CD4-positive, alpha-beta T cell treated with Interleukin-12 subunit alpha and Interleukin-12 subunit beta, for 1 hour (primary cell): ENCODE measurements at places on chromosomes 6 and 20.

DNA sequence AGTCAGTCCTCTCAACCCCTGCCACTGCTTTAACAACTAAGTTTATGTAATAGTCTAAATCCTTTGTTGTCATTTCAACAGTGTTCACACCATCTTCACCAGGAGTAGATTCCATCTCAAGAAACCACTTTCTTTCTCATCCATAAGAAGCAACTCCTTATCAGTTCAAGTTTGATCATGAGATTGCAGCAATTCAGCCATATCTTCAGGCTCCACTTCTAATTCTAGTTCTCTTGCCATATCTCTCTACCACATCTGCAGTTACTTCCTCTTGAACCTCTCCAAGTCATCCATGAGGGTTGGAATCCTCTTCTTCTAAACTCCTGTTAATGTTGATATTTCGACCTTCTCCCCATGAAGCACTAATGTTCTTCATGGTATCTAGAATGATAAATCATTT, 57.9 kb upstream of the FOXO3 start:
- no peak for DNase-seq

DNA sequence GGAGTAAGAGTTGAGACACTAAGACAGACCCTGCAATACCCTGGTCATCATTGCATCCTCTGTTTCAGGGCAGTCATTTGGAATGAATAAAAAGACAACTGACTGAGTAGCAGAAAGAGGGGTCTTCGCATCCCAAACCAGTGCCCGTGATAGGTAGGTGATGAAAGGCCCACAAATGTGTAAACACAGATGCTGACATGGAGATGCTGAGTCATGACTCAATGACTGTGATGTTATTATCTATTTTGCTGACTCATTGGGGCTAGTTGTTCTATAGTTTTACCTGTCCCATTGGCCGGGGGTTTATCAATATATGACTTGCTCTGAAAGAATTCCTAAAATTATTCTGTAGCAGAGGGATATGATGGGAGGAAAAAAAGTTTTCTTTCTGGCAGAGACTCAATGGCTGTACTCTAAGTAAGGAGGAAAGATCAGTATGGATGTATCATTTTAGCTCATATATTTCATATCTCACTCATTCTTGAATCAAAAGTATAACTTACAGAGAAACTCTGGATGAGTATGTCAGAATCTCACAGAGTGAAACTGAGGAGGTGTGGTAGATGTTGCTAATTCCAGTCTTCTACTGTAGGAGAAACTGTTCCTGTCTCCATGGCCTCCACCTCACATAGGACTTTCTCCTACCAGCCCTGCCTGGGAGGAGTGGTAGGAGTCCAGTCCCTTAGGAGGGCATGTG, 119.9 kb upstream of the PREP start:
- no peak for DNase-seq

GRCh38 chr6:107075951-107076381, 39.3 kb downstream of the BEND3 start:
- DNase-seq = no peak

- DNase-seq = no peak
Measured at GRCh38 chr20:54251096-54251495, 43.2 kb downstream of the PFDN4 start.

- no peak for DNase-seq
Measured at GRCh38 chr6:2434912-2435311, 189.5 kb upstream of the GMDS start.
